Uterus (tissue), 4 donors: ENCODE measurements at places on chromosomes 2 and 18. TPM values are rescaled to one million over a fixed set of nuclear protein-coding genes. Genes with fewer than 3 reads are reported as not detected.

GRCh38 chr2:171244466-171244969, 83.8 kb upstream of the TLK1 start:
- no peaks in the 10 kb centered on the region for H3K36me3 ChIP-seq
- no peaks in the 10 kb centered on the region for H3K4me1 ChIP-seq
- no peak overlapping the region for H3K27ac ChIP-seq
- H3K4me3 ChIP-seq: no peak overlapping the region

DNA sequence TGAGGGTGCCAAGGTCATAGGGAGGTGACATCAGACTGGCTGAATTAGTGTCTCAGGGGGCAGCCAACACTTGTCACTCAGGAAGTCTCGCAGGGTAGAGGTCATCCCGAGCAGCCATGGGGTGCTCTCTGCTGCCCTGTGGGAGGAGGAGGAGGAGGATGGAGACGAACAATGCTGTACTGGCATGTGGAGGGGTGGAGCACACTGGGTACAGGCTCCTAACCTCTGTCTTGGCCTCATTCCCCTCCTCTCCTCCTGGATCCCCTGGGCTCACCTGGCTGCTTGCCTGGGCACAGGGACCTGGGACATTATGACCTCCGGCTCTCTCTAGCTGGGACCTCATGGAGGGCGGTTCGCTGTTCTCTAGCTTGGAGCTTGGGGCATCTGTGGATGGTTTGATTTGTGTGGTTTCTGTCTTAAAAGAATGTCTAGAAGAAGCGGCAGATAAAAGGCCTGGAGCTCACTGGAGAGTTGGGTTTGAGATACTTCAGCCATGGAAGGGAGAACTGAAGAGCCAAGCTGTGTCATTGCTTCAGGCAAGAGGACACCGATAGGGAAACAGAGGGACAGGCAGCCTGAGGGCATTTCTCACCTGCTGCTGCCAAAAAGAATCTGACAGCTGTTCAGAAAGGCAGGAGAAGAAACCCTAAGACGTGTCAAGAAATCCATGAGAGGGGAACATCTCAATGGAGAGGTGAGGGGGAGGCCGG, 133.1 kb downstream of the SEPTIN10 start:
- no peak for DNase-seq
- H3K4me3 ChIP-seq: no peak overlapping the region
- peaks cover 12% of the 10 kb centered on the region for H3K4me1 ChIP-seq
- H3K36me3 ChIP-seq: no peaks in the 10 kb centered on the region
- no peaks in the 10 kb centered on the region for H3K27me3 ChIP-seq

DNA sequence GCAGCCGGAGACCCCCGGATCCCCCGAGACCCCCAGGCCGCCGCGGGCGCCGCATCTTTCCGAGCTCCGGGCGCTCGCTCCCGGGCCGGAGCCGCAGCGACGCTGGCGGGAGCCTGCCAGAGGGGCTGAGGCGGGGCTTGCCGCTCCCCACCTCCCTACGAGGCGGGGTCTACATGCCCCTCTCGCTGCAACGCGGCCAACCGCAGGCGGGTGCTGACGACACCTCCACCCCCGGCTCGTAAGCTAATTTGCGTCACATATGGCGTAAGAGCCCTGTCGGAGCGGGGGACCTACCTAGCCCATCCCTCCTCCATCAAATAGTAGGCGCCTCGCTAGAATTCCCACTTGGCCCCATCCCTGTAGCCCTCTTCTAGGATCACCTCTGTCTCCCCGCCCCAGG, at the start of gene PTPRN:
Gene PTPRN, minus strand, starts transcription at position 124 of the 400 bp plus-strand sequence. Its CDS starts 69 bp downstream, at position 55.
- H3K27me3 ChIP-seq: no peaks in the 10 kb centered on the region
- H3K4me3 ChIP-seq: no peak within 1 kb of the TSS
- H3K4me1 ChIP-seq: no peaks in the 10 kb centered on the region
- no peak for DNase-seq
- H3K27ac ChIP-seq: no peak within 1 kb of the TSS
- H3K36me3 ChIP-seq: no peaks in the 10 kb centered on the region

The LONRF2 gene
- total RNA-seq: 188 TPM

The RNF152 gene
- 42.2 TPM for total RNA-seq
